ENCODE measurements at places on chromosomes 3 and 15.

DNA sequence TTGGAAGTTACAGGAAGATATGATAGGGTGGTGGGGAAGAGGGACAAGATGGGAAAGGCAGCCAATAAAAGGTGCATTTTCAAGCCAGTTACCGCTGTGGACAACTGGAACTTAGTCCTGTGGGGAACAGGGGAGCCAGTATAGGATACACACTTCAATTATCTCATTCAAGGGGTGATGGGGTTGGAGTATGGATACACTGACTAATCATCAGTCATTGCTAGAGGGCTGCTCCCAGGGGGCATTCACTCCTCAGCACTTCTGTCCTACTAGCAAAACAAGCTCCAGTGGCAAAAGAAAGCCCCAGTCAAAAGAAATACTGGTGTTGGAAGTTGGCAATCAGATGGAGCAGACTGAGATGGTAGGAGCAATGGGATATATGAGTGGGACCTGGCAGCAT lies 183.4 kb upstream of the GADL1 start:
- DNase-seq: no peak

GRCh38 chr15:81098861-81099651 lies 35.0 kb upstream of the CFAP161 start:
- DNase-seq: no peak

- DNase-seq: no peak
These were observed 156.0 kb upstream of the TRIM42 start for GRCh38 chr3:140521751-140522445.

- DNase-seq: no peak
These were observed 28.0 kb upstream of the TMOD3 start for GRCh38 chr15:51801391-51801835.

DNA sequence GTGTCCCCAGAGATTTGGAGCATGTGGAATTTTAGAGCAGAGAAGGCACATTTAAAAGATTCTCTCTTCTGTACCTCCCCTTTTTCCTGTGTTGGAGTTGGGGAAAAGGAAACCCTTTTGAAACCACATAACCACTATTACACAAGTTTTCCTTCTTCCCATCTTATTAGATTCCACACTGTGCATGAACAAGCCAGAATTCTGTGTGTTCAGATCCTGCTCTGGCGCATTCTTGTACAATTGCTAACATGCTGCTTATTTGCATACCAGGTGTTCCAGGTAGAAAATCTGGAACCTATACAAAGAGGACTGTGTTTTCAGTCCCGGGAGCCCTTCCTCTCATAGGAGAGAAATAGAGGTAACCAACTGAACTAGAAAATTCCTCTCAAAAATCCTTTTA lies 2.6 kb upstream of the CIB2 start:
- DNase-seq: no peak

DNA sequence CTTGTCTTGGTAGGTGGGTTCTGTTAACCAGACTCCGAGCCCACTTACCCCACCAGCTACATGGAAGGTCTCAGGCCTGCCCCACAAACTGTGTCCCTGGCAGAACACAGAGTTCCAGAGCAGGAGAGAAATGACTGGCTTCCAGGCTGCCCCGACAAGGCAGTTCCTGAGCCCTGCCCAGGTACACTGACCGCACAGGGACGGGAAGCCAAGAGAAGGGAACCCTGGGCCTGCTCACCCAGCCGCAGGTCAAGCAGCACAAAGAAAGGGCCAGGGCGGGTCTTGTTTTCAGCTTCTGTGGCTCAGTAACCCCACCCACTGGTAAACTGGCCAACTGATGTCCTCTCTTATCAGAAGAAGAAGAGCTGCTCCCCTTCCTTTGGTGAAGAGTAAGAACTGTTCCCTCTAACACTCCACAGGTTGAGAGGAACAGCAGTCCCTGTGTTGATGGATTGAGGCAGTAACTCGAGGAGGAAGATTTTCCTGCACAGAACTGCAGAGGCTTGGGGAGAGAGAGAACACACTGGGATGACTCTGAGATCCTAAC lies 68.4 kb downstream of the CRTC3 start:
- DNase-seq: no peak

- DNase-seq: no peak
These were observed 70.7 kb downstream of the DCLK3 start for GRCh38 chr3:36693670-36694069.

GRCh38 chr15:36008719-36009118 lies 462.8 kb upstream of the DPH6 start:
- DNase-seq: no peak

DNA sequence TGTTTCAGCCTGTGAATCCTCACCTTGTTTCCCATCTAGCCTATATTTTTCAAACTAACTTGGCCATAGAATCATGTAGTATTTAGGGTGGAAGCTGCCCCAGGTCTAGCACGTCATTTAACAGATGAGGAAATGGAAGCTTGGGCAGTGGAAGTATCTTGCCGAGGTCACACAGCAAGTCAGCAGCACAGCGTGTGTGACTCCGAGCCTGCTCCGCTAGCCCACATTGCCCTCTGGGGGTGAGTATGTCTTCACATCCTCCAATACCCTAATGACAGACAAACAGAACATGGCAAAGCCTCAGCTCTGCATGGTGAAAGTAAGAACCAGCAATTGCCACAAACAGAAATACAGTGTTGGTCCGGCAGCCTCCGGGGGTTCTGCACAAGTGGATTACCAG lies 2.2 kb upstream of the CCR5 start:
- no peak for DNase-seq
